Stimulated activated naive B cell treated with anti-CD40 and anti-IgM and Interleukin-4, amounts not matched to agents 10 μg/mL and 1 μg/mL and 100 μg/mL, for 72 hours (primary cell): ENCODE measurements at places on chromosomes 5 and 9.

DNA sequence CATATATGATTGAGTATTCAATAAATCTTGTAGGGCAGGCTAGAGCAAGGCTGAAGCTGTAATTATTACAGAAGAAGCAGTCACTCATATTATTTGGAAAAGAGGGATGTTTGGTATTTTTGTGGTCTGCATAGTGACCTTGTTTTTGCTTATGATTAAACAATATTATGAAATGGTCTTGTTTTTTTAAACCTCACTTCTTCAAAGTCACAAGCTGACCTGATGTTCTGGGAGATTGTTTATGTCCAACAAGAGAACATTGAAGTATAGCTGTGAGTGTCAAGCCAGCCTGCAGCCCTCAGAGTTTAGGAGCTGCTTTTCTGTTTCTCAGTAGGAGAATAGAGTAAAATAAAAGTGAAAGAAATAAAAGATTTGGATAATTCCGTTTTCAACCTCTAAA is 342.2 kb downstream of the LRRC70 start:
- no peaks in the 10 kb centered on the region for H3K27me3 ChIP-seq
- no peak overlapping the region for H3K4me3 ChIP-seq
- no peaks in the 10 kb centered on the region for H3K4me1 ChIP-seq
- no peak for DNase-seq
- H3K36me3 ChIP-seq, result no peaks in the 10 kb centered on the region

- peaks cover 94% of the 10 kb centered on the region for H3K4me1 ChIP-seq
- H3K27ac ChIP-seq, result peak overlapping the region; percentile 85
- H3K4me3 ChIP-seq, result no peak overlapping the region
Measured at GRCh38 chr9:114392749-114393112, 4.9 kb upstream of the AKNA start.

GRCh38 chr9:36763778-36764177 is 191.1 kb downstream of the MELK start:
- peaks cover 2% of the 10 kb centered on the region for H3K4me1 ChIP-seq
- H3K4me3 ChIP-seq, result no peak overlapping the region
- DNase-seq, result no peak

DNA sequence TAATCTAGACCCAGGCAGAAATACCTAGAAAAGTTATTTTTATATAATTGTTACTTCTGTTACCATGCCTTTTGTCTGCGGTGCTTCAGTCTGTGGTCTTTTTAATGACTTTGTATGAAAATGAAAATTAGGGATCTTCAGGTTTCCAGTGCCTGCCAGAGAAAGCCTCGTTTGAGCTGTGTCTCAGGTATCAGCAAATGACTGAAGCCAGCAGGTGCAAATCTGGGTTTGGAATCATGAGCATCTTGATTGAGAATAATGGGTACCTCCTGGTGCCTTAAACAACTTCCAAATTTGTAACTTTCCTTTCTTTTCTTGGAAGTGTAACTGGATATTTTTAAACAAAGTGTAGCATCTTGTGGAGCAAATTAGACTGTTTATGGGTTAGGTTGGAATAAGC is 4.3 kb downstream of the ZBTB34 start:
- H3K27ac ChIP-seq, result no peak overlapping the region
- no peaks in the 10 kb centered on the region for H3K27me3 ChIP-seq
- H3K4me1 ChIP-seq, result peaks cover 72% of the 10 kb centered on the region
- no peak overlapping the region for H3K4me3 ChIP-seq

DNA sequence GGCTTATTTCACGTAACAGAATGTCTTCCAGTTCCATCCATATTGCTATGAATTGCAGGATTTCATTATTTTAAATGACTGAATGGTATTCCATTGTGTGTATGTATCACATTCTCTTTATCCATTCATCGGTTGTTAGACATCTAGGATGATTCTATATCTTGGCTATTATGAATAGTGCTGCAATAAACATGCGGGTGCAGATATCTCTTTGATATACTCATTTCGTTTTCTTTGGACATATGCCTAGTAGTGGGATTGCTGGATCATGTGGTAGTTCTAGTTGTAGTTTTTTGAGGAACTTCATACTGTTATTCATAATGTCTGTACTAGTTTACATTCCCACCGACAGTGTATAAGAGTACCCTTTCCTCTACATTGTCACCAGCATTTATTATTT is 460.5 kb downstream of the MAN2A1 start:
- DNase-seq, result no peak
- H3K4me1 ChIP-seq, result no peaks in the 10 kb centered on the region
- no peak overlapping the region for H3K27ac ChIP-seq
- no peaks in the 10 kb centered on the region for H3K36me3 ChIP-seq

DNA sequence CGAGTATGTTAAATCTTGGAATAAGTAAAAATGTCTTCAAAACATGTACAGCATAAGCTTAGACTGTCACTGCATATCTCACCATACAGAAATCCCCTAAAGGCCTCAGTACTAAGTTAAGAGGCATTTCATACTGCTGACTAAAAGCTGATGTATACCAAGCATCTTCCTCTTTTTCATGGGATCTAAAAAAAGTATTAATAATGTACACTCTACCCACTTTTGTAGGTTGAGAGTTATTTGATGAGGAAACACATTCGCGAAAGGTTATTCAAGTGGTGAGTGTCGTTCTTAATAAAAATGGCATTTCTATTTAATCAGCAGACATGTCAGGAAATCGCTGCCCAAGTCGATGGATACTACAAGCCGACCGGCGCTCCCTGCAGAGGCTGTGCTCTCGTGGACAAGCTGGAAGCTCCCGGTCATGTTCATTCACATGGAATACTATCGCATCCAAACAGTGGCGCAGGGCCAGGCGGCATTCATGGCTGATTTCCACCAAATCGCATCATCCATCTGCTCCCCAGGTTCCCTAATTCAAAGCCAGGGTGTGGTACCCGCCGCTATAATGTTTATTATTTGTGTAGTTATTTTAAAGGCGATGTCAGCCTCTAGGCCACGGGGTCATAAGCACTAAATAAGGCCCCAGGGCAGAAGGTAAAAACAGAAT is 724 bp downstream of the SGTB start:
- peaks cover 7% of the 10 kb centered on the region for H3K36me3 ChIP-seq
- peak overlapping the region; percentile 87 for H3K27ac ChIP-seq
- no peak for DNase-seq
- peak overlapping the region; percentile 83 for H3K4me3 ChIP-seq
- peaks cover 17% of the 10 kb centered on the region for H3K4me1 ChIP-seq

- no peak for DNase-seq
- peaks cover 6% of the 10 kb centered on the region for H3K4me1 ChIP-seq
- H3K36me3 ChIP-seq, result no peaks in the 10 kb centered on the region
- no peak overlapping the region for H3K4me3 ChIP-seq
- no peaks in the 10 kb centered on the region for H3K27me3 ChIP-seq
- H3K27ac ChIP-seq, result no peak overlapping the region
Measured at GRCh38 chr5:56037531-56038010, 42.8 kb upstream of the IL6ST start.

- peak; percentile 77 for DNase-seq
- H3K36me3 ChIP-seq, result no peaks in the 10 kb centered on the region
Measured at GRCh38 chr5:134437340-134437846, 25.7 kb upstream of the CDKN2AIPNL start.

DNA sequence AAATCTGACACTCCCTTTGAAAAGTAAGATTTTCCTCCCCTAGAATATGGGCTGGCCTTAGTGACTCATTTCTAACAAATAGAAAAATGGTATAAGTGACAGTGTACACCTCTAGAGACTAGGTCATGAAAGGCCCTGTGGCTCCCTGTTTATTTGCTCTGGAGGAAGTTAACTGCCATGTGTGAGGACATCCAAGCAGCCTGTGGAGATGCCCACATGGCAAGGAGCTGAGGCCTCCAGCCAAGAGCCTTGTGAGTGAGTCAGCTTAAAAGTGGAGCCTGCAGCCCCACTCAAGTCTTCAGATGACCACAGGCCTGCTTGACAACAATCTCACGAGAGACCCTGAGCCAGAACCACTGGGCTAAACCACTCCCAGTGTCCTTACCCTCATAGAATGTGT is 128.1 kb upstream of the LHFPL2 start:
- H3K36me3 ChIP-seq, result peaks cover 32% of the 10 kb centered on the region
- peaks cover 7% of the 10 kb centered on the region for H3K4me1 ChIP-seq
- no peak overlapping the region for H3K27ac ChIP-seq
- H3K27me3 ChIP-seq, result no peaks in the 10 kb centered on the region
- no peak for DNase-seq
- H3K4me3 ChIP-seq, result no peak overlapping the region

- H3K27me3 ChIP-seq, result no peaks in the 10 kb centered on the region
- H3K4me1 ChIP-seq, result peaks cover 9% of the 10 kb centered on the region
- peak overlapping the region; percentile 84 for H3K27ac ChIP-seq
- H3K36me3 ChIP-seq, result peaks cover 22% of the 10 kb centered on the region
- DNase-seq, result peak; percentile 70
- H3K4me3 ChIP-seq, result no peak overlapping the region
Measured at GRCh38 chr5:149831492-149831891, 101.4 kb downstream of the PPARGC1B start.

DNA sequence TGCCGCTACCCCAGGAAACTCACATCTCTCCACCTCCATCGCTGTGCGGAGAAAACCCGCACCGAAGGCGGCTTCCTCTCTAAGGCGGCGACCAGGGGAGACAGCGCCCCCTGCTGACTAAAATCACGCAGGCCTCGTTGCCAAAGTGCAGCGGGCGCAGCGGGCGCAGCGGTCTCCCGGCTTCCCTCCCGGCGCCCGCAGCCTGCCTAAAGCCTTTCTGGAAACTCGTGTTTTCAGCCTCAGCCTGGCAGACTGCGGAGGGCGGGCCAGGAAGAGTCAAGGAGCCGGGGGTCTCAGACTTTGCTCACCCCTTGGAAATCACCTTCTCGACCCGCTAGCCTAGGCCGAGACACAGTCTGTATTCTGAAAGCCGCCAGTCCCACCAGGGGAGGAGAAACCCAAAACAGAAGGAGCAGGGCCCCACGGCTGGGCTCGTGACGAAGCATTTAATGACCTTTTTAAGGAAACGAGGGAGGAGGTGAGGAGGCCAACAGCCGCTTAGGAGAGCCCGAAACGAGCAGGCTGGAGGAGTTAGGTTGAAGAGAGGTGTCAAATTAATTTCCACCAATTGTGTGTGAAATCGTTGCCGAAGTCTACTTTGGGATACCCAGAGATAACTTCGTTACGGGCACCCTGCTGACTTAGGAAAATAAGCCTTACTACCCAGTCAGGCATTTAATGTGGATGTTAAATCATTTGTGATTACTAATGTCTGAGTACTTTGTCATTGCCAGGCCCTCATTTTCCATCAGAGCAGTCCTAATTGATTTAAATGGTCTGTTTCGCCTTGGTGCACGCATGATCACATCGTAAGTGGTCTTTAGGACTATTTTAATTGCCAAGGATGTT is 7.3 kb upstream of the FOXB2 start:
- H3K4me1 ChIP-seq, result peaks cover 12% of the 10 kb centered on the region
- DNase-seq, result peak; percentile 31
- peaks cover 3% of the 10 kb centered on the region for H3K36me3 ChIP-seq
- H3K27me3 ChIP-seq, result peaks cover 48% of the 10 kb centered on the region
- H3K4me3 ChIP-seq, result peak overlapping the region; percentile 51

- peak overlapping the region; percentile 17 for H3K27ac ChIP-seq
- H3K27me3 ChIP-seq, result no peaks in the 10 kb centered on the region
- DNase-seq, result peak; percentile 9
- peaks cover 3% of the 10 kb centered on the region for H3K36me3 ChIP-seq
- H3K4me1 ChIP-seq, result peaks cover 13% of the 10 kb centered on the region
Measured at GRCh38 chr5:136037001-136037705, 8.4 kb downstream of the TGFBI start.

DNA sequence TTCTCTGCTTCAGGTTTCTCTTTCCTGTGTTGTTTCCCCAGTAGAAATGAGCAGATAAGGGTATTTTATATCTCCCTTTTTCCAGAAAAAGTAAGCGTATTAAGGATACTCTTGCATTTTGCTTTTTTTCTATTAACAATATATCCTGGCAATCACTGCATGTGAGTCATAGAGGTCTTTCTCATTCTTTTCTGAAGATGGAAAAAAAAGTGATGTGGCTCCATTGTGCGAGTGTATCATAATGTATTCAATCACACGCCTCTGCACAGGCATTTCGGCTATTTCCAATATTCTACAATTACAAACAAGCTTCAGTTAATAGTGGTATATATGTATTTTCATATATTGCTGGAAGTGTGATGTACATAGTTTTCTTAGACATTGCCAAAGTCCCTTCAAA is 155.9 kb downstream of the MED27 start:
- H3K36me3 ChIP-seq, result peaks cover 6% of the 10 kb centered on the region
- H3K4me3 ChIP-seq, result no peak overlapping the region
- H3K4me1 ChIP-seq, result peaks cover 17% of the 10 kb centered on the region
- H3K27ac ChIP-seq, result no peak overlapping the region
- DNase-seq, result no peak

GRCh38 chr9:122040561-122041242 is 52.4 kb downstream of the TTLL11 start:
- no peak overlapping the region for H3K4me3 ChIP-seq
- peaks cover 6% of the 10 kb centered on the region for H3K4me1 ChIP-seq
- peaks cover 42% of the 10 kb centered on the region for H3K36me3 ChIP-seq
- H3K27ac ChIP-seq, result no peak overlapping the region
- DNase-seq, result peak; percentile 6
- peaks cover 57% of the 10 kb centered on the region for H3K27me3 ChIP-seq

DNA sequence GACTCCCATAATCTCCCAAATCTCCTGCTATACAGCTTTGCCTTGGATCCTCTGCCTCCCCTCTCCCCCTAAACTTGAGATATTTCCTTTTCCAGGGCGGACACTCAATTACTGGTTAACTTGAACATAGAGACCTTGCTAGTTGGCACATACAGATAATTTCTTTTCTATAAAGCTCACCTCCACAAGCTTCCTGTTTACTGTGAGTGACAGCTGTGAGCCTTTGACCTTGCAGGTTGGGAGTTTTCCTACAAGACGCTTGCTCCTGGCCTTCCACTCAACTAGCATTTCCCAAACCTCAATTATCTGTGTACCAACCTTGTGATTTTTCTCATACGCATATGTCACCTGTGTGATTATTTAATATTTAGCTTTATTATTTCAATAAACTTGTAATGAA is 114.5 kb downstream of the GNA14 start:
- no peak overlapping the region for H3K27ac ChIP-seq
- no peaks in the 10 kb centered on the region for H3K4me1 ChIP-seq
- no peak overlapping the region for H3K4me3 ChIP-seq
- no peak for DNase-seq

DNA sequence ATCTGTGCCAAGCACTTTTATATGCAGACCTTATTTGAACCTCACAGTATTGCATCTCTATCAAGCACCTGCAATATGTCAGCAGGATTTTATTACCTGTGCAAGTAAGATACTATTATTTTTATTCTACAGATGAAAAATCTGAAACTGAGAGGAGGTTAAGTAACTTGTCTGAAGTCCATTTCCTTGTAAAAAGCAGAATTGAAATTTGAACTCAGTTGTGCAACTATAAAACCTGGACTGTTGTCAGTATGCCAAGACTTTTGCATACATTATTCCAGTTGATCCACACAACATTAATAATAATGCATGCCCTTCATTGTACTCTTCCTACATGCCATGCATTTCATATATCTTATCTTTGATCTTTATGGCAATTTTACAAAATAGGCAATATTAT is 82.2 kb upstream of the BRINP1 start:
- no peaks in the 10 kb centered on the region for H3K36me3 ChIP-seq
- no peak overlapping the region for H3K4me3 ChIP-seq
- H3K27me3 ChIP-seq, result no peaks in the 10 kb centered on the region
- H3K27ac ChIP-seq, result no peak overlapping the region
- H3K4me1 ChIP-seq, result no peaks in the 10 kb centered on the region
- DNase-seq, result no peak

GRCh38 chr9:128409450-128409849 is 11.2 kb upstream of the CERCAM start:
- no peak overlapping the region for H3K4me3 ChIP-seq
- peaks cover 41% of the 10 kb centered on the region for H3K27me3 ChIP-seq
- no peaks in the 10 kb centered on the region for H3K4me1 ChIP-seq
- no peaks in the 10 kb centered on the region for H3K36me3 ChIP-seq
- no peak for DNase-seq
- H3K27ac ChIP-seq, result no peak overlapping the region
